ENCODE measurements at places on chromosomes 5 and 9.

- DNase-seq = no peak
Measured at GRCh38 chr9:91075279-91075678, 273.7 kb downstream of the SYK start.

DNA sequence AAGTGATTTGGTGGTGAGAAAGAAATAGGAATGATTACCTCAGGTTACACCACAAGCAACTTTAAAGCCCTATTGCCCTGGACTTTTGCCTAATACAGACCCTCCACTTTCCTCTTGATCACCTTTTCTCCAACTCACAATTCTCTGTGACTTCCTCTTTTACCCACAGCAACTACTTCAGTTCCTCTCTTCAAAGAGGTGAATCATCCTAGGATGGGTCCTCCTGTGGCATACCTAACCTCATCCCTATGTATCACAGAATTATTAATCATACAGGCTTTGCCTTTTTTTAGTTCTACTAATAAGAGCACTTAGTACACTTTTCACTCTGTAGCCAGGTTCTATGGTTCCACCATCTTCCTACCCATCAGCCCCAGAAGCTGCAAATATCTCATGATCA is 19.6 kb upstream of the INSL6 start:
- DNase-seq = no peak

GRCh38 chr5:142197098-142197497 is 88.5 kb downstream of the NDFIP1 start:
- DNase-seq = no peak

DNA sequence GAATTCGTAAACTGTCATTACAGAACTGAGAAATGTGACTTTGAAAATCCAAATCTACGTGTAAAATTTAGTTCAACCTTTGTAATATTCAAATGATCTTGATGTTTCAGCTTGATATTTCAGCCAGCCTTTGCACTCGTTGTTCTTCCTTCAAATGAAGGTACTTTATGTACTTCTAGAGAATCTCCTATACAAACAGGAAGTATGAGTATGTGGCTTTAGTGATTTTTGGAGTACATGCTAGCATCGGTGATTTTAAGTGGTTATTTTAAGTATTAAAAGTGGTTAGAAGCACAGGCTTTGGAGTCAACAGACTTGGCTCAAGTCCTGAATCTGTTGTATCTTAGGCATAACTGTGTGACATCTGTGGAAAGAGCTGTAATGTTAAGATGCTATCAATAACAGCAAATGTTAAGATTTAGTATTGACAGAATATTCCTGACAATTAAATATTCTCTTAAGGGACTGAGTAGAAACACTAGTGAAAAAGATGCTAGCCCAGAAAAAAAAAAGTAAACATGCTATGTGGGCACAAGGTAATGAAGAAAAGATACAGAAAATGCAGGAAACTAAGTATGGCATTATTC is 398.0 kb downstream of the ADGRV1 start:
- DNase-seq = no peak

DNA sequence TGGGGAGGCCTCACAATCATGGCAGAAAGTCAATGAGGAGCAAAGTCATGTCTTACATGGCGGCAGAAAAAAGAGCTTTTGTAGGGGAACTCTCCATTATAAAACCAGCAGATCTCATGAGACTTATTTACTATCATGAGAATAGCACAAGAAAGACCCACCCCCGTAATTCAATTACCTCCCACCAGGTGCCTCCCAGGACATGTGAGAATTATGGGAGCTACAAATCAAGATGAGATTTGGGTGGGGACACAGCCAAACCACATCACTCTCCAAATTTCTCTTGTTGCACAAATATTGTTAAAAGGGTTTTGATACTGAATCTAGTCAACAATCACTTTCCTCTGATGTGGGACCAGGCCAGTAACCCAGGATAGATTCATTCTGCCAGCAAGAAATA is 1176.1 kb downstream of the CDH9 start:
- no peak for DNase-seq

DNA sequence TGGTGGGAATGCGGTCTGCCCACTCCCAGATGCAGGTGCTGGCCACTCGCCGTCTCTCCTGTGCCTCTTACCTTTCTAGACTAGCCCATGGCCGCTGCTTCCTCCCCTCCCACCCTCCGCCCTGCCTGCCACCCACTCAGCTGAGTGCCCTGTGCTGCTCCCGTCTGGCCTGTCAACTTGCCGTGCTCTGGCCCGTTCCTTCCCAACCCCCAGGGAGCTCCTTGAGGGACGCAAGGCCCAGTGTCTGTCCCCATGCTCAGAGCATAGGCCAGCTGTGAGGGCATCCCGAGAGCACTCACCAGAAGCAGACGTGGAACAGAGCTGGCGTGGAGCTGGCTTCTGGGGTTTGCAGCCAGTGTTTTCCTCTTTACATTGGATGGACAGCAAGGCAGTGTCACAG is 20.2 kb downstream of the HNRNPH1 start:
- DNase-seq = no peak

GRCh38 chr9:4615251-4615650 is 46.8 kb upstream of the PLPP6 start:
- DNase-seq = no peak

DNA sequence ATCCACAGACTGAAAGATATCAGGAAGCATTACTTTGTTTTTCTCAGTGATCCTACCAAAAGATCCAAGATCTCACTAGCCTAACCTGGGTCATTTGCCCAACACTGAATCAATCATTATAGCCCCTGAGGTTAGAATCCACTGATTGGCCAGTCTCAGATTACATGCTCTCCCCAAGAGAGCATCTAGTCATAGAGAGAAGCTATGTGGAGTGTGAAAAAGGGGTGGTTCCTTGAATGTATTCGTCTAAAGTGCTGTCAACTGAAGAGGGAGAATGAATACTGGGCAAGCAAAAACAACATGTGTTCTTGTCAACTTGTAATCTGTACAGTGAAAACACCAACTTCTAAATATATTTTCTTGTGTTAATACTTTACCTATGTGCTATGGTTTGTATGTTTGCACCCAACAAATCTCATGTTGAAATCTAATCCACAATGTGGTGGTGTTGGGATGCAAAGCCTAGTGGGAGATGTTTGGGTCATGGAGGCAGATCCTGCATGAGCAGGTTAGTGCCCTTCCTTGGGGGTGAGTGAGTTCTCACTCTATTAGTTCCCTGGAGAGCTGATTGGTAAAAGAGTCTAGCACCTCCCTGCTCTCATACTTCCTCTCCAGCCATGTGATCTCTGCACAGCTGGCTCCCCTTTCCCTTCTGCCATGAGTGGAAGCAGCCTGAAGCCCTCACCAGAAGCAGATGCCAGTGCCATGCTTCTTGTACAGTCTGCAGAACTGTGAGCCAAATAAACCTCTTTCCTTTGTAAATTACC is 60.3 kb upstream of the PJA2 start:
- DNase-seq = no peak

DNA sequence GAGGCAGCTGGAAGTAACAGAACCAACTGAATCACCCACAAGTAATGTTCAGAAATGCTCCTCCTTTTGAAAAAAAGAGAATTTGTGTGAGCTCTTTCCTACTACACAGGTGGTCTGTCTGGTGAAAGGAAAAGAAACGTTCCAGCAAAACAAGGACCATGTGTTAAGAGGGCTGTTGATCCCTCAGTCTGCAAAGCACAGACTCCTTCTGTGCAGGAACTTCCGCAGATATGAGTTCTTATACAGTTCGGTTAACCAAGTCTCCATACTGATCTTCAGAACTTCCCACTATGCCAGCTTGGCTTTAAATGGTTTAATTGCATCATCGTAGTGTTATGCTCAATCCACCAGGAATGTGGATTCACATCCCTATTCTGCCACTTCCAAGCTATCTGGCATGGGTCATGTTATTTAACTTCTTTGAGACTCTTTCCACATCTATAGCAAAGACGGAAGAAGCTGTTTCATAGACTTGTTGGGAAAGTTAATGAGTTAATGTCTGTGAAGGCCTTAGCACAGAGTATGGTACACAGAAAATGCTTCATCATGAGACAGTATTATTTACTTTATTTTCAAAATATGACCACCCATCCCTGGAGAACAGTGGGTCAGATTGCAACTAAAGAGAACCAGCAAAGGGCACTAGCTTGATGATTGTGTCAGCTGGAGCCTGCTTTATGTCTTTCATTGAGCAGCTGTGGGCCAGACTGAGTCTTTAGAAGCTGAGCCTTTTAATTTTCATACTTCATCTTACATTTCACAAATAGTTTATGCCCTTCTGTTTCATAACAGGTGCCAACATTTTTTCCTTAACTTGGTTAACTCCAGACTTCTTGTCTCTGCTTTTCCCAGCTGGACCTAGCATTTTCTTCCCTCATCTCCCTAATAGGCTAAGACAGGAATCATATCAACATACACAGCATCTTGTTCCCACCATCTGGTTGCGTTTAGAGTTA is 89.9 kb downstream of the MAMDC2 start:
- no peak for DNase-seq

GRCh38 chr9:125878164-125878631 is 131.0 kb downstream of the PBX3 start:
- DNase-seq = no peak

DNA sequence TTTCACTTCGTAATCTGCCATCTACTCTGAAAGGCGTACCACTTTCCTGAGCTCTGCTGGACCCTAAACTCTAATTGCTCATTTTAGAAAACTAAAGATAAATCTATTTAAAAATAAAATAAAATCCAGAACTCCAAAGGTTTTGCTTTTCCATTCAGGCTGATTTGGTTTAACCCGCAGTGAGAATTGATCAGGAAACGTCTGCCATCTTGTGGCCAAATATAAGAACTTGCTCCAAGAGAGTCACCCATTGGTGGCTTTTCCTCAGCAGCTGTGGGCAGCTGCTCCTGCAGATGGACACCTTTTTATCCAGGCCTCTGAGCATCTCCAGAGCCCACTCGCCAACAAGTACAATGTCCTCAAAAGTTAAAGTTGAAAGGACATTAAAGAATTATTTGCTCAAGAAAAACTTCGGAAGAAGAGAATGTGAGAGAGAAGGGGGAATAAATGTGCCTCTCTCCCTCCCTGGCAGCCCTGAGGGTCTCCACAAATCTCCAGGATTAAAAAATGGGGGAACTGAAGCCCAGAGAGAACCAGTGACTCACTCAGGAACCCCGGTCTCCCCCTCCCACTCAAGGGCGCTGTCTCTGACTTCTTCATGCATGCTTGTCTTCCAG is 4.1 kb downstream of the SAXO1 start:
- DNase-seq = no peak

DNA sequence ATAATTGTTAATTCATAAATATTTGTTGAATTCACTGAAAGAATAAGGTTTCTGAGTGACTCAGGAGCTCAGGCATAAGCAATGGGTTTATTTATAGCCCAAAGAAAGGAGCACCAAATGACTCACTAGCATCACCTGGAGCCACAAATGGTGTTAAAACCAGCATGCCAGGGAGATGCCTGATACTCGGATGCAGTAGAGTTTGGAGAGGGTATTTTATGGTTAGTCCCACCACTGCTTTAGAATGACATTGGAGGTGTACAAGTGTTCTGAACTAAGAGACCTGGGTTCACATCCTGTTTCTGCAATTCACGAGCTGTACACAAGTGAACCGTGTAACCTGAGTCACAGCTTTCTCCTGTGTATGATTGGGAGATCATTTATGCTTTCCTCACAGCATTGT is 25.2 kb downstream of the CCL28 start:
- DNase-seq = no peak

DNA sequence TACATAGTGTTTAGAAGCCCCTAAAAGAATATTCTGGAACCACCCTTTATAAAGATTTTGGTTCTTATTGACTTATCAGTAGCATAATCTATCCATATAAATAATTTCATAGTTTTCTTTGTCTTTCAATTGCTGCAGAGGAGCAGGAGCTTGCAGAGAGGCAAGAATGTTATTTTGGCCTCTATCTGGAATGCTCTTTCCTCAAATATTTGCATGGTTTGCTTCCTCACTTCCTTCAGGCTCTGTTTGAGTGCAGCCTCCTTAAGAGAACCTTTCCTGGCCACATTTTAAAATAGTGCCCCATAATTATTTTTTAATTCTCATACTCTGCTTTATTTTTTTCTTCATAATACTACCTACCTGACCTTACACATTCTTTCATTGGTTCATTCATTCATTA is 1.5 kb downstream of the C5 start:
- no peak for DNase-seq

DNA sequence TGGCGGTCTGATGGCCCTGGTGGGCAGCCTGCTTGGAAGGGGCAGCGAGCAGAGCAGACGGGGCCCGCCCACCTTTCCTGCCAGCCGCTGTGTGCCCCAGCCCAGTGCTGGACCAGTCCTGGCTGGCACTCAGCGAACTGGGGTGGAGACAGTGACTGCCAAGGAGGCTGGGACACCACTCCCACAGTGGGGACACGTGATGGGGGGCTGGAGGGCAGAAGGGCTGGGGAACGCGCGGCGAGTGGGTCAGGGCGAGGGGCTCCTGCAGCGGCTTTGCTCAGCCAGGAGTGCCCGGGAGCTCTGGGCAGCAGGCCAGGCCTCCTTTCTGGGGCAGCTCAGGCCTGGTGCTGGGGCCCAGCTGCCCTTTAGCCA is 19.5 kb downstream of the NCS1 start:
- no peak for DNase-seq

- DNase-seq = no peak
Measured at GRCh38 chr5:52693280-52693679, 94.4 kb upstream of the ITGA1 start.

GRCh38 chr5:56737951-56738606 is 77.3 kb upstream of the MAP3K1 start:
- no peak for DNase-seq

GRCh38 chr9:93012963-93013855 is 45.3 kb upstream of the SUSD3 start:
- no peak for DNase-seq

DNA sequence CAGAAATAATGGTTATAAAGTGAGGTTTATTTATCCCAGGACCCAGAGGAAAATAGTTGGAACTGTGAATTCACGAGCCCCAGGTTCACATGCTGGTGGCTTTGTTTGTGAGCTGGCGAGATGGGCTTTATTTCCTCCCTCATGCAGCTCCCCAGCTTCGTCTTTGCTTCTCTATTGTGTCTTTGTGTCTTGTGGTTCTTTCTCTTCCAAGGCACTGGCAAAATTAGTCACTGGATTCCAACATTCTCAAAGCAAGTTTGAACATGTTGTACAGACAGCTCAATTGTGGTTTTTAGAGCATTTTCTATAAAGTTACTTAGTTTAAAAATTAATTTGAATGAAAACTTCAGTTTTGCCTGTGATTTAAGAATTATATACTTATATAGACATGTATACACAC is 7.2 kb downstream of the NDUFS6 start:
- no peak for DNase-seq

DNA sequence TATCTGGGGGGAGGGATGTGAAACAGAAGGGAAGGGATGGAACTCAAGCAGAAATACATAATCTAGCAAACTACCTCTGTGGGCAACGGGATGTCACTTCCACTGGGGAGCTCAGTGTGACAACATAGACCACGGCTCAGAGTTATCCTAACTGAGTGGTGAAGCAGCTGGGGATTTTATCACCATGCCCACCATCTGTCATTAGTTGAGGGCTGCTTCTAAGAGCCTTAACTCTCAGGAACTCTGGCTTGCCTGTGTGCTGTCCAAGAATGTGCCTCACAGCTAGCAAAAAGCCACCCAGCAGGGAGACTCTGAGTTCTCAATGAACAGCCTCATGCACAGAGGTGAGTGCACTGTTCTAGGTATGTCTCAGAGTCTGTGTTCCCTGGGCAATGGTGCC is 90.6 kb upstream of the CXCL14 start:
- DNase-seq = no peak

- no peak for DNase-seq
Measured at GRCh38 chr9:111980398-111980797, 83.8 kb downstream of the UGCG start.

GRCh38 chr5:140284013-140284412 is 18.9 kb downstream of the PFDN1 start:
- DNase-seq = no peak
